ENCODE measurements at places on chromosomes 13 and 19. TPM values are rescaled to one million over a fixed set of nuclear protein-coding genes. Genes with fewer than 3 reads are reported as not detected.
A peak's percentile ranks its signal among the peaks of the same experiment; 100 is the strongest.

The RNF225 gene
- not detected for total RNA-seq

The MYBPC2 gene
- total RNA-seq = not detected

DNA sequence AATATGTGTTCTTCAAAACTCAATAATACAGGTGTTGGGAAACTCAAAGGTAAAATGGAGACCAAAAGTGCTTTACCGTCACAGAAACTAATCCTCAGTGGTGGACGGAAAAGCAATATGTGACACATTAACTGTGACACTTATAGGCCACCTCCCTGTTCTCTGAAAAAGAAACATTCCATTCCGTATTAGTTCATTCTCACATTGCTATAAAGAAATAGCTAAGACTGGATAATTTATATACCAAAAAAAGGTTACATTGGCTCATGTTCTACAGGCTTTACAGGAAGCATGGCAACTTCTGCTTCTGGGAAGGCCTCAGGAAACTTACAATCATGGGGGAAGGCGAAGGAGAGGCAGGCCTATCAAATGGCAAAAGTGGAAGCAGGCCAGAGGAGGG is 435.3 kb upstream of the HTR2A start:
- no peaks in the 10 kb centered on the region for H3K4me1 ChIP-seq
- H3K27ac ChIP-seq = no peak overlapping the region
- no peaks in the 10 kb centered on the region for H3K27me3 ChIP-seq
- H3K36me3 ChIP-seq = no peaks in the 10 kb centered on the region
- no peak for DNase-seq
- H3K4me3 ChIP-seq = no peak overlapping the region

DNA sequence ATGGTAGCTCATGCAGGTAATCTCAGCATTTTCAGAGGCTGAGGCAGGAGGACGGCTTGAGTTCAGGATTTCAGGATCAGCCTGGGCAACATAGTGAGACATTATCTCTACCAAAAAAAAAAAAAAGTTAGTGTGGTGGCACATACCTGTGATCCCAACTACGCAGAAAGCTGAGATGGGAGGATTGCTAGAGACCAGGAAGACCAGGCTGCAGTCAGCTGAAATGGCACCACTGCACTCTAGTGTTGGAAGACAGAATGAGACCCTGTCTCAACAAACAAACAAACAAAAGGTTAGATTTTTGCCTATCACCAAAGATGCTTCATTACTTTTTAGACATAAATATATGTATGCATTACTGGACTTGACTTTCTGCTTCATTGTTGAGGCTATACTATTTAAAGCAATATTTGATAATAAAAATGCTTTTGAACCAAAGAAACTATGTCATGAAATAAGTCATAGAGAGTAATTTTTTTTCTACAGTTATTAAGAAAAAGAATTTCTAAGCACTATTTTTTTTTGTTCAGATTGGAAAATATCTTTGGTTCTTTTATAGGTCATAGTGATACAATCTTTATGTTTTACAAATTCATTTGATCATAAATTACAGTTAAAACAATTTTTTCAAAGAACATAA is 1180.1 kb upstream of the ATXN8OS start:
- DNase-seq = no peak
- no peak overlapping the region for H3K27ac ChIP-seq
- H3K4me1 ChIP-seq = no peaks in the 10 kb centered on the region
- H3K27me3 ChIP-seq = no peaks in the 10 kb centered on the region
- H3K36me3 ChIP-seq = no peaks in the 10 kb centered on the region

DNA sequence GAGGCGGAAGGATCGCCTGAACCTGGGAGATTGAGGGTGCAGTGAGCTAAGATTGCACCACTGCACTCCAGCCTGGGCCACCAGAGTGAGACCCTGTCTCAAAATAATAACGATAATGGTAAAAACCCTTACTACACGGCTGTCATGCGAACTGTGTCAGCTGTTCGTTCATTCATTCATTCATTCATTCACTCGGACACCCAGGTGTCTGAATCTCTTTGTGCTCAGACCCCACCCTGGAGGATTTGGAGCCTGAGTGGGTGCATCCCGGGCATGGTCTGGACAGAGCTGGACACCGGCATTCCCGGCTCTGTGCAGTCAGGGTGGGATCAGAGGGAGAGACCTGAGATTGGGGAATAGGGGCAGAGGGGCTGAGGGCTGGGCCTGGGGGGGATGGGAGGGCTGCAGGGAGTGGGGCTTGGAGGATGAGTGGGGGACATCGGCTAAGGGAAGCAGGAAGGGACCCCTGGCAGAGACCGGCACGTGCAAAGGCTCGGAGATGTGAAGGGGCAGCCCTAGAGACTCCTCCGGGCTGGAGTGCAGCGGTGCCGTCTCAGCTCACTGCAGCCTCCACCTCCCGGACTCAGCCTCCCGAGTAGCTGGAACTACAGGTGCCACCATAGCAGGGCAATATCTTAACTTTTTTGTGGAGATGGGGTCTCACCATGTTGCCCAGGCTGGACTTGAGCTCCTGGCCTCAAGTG is 31.6 kb upstream of the TCF3 start:
- no peaks in the 10 kb centered on the region for H3K4me1 ChIP-seq
- no peaks in the 10 kb centered on the region for H3K27me3 ChIP-seq
- H3K4me3 ChIP-seq = no peak overlapping the region

DNA sequence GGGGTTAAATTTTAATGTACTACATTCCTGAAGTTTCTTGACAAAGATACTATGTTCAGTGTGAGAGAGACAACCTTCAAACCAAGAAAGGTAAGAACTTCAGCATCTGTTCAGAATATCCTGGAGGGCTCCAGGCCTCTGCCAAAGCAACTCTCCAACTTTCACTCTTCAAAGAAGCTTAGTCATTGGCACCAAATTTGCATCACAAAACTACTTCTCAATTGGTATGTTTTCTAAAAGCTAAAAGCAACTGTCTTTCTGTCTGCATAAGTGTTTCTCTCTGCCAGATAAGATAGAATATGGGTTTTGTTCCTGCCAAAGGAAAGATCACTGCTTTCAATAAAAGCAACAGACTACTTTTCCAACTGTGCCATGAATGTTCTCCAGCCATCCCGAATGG is 187.4 kb downstream of the SUCLA2 start:
- no peak overlapping the region for H3K4me3 ChIP-seq
- H3K36me3 ChIP-seq = no peaks in the 10 kb centered on the region
- no peaks in the 10 kb centered on the region for H3K4me1 ChIP-seq
- H3K27me3 ChIP-seq = no peaks in the 10 kb centered on the region

DNA sequence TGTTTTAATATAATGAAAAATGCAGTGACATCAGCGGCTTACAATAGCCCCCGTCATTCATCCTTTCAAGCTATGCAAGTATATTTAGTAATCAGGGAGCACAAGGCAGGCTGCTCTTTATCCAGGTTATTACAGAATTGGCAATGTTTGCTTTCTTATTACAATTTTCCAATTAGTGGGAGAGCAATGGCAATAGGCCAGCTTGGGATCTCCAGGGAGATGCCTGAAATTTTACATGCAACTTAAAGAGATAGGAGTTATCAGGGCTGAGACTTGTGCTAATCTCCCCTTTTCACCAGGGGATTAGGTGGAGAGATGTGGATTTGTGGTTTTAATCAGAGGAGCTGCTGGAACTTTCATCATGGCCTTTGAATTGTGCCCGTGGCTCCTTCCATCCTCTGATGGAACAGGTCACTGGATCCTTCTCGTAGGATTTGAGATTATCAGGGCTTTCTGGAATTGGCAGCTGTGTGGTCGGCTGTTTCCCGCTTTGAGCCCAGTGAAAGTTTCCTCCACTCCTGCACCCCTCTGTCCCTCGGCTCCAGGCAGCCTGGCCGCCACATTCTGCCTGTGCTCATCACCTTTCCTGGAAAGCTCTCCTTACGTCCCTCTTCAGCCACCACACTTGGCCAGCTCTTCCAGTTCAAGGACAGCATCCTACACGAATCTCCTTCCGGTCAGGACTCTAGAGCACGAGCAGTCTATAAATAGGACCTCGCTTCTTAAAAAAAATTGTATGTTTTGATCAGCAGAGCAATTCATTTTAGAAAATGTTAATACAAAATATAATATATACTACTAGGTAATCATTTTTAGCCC is 47.0 kb downstream of the CBY2 start:
- no peaks in the 10 kb centered on the region for H3K36me3 ChIP-seq
- no peak overlapping the region for H3K4me3 ChIP-seq
- no peaks in the 10 kb centered on the region for H3K27me3 ChIP-seq
- no peaks in the 10 kb centered on the region for H3K4me1 ChIP-seq

DNA sequence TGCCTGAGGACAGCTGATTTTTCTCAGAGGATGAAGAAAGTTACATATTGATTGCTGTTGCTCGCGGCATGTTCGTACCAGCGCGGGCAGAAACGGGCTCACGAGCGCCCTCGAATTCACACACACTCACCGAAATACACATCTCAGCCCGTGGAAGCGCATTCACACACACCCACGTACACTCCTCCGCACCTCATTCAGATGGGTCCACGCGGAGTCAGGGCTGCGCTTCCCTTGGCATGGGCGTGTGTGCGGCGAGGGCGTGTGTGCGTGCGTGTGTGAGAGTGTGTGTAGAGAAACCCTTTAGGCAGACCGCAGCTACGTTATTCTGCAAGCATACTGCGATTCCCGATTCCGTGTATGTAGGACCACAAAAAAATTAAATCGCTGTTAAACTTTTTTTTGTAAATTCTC is 2.1 kb upstream of the PCDH17 start:
- H3K4me3 ChIP-seq = peak overlapping the region; percentile 54
- no peak overlapping the region for H3K27ac ChIP-seq
- no peak for DNase-seq
- no peaks in the 10 kb centered on the region for H3K4me1 ChIP-seq

GRCh38 chr13:100148422-100148821 is 59.5 kb downstream of the PCCA start:
- H3K4me3 ChIP-seq = no peak overlapping the region
- H3K27ac ChIP-seq = no peak overlapping the region
- no peak for DNase-seq
- H3K36me3 ChIP-seq = peaks cover 6% of the 10 kb centered on the region
- H3K27me3 ChIP-seq = no peaks in the 10 kb centered on the region

DNA sequence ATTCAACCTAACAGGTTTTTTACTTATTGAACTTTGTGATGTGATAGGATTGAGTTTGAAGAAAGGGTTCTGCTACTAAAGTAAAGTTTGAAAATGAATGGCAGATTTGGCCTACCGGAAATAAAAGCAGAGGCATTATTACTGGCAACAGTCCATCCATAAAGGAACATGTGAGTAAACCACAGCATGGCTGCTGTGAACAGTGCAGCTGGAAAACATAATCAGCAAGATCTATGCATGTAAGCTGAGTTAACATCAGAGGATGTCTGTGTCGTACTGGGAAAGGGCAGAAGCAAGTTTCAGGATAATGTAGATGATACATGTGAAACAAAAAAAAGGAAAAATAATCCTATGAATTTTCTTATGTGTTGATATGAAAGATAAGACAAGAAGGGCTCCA is 87.6 kb downstream of the CYSLTR2 start:
- peaks cover 23% of the 10 kb centered on the region for H3K4me1 ChIP-seq
- H3K27ac ChIP-seq = no peak overlapping the region
- no peak for DNase-seq
- no peak overlapping the region for H3K4me3 ChIP-seq
- H3K27me3 ChIP-seq = no peaks in the 10 kb centered on the region

DNA sequence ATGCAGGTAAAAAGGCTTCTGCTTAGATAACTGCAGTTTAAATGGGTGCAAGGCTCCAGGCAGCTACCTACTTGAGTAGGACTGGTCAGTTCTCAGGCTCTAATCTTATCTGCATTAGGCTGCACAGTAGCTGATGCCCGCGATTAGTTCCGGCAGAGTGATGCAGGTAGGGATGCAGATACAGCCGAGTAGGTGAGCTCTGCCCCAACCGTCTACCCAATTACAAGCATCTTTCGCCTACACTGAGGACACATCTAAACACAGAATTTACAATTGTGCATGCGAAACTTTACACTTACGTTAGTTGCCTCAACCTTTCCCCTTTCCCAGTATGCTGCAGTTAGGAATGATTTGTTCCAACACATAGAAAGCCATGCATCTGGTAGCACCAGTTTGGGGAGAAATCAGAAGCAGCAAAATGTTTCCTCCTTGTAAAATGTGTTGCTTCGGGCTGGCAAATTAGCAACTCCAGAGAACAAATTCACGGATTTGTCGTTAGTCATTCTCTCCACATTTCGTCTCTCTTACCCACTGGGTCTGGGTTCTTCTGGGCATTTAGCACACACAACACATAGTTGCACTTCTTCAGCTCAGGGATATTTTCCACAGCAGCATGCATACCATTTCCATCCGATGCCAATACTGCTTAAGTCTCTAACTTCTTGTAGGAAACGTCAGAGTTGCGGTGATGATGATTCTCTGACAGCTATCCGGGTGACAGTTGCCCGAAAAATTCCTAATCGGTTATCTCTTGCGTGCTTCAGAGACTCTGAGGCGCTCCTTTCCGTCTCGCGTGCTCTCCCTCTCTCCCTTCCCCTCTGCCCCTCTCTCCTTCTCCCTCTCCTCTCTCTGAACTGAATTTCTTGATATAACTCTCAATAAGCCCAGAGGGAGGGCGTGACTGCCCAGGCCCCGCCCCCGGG is at the start of gene PCDH9:
Gene PCDH9, minus strand, starts transcription at position 856 of the 923 bp plus-strand sequence. CDS start 1,896 bp downstream, outside the sequence.
- H3K27ac ChIP-seq = peak within 1 kb of the TSS; percentile 90
- peak within 1 kb of the TSS; percentile 74 for H3K4me3 ChIP-seq
- no peak for DNase-seq
- H3K36me3 ChIP-seq = no peaks in the 10 kb centered on the region
- no peaks in the 10 kb centered on the region for H3K27me3 ChIP-seq
- H3K4me1 ChIP-seq = peaks cover 31% of the 10 kb centered on the region

DNA sequence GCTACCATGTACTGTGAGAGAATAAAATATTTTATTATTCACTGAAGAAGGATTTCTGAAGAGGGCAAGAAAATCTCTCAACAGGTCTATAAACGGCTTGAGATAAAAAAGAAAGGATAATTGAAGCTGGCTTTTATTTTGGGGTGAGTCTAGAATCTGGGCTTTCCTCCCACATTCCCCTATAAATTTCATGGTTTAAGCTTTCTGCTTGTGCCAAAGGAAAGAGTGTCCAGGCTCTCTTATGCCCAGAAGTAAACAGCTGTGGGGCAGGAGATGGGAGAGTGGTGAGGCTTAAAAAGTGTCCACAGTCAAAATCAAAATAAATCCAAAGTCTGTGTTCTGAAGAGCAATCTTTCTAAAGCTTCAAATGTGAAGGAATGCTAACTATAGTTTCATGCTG is 942.2 kb upstream of the MIR17HG start:
- no peaks in the 10 kb centered on the region for H3K27me3 ChIP-seq
- no peaks in the 10 kb centered on the region for H3K36me3 ChIP-seq
- DNase-seq = no peak
- no peak overlapping the region for H3K4me3 ChIP-seq
- H3K4me1 ChIP-seq = no peaks in the 10 kb centered on the region

The RFPL4AL1 gene
- total RNA-seq = not detected

- DNase-seq = no peak
- no peaks in the 10 kb centered on the region for H3K4me1 ChIP-seq
- no peaks in the 10 kb centered on the region for H3K27me3 ChIP-seq
- H3K4me3 ChIP-seq = no peak overlapping the region
Observed at GRCh38 chr19:35069696-35070095, 28.2 kb downstream of the HPN start.

GRCh38 chr13:51999510-51999911 is 11.7 kb downstream of the ATP7B start:
- no peaks in the 10 kb centered on the region for H3K27me3 ChIP-seq
- no peak overlapping the region for H3K4me3 ChIP-seq
- no peaks in the 10 kb centered on the region for H3K36me3 ChIP-seq
- DNase-seq = peak; percentile 68
- H3K27ac ChIP-seq = peak overlapping the region; percentile 52
- H3K4me1 ChIP-seq = peaks cover 30% of the 10 kb centered on the region

Data from right atrium auricular region (tissue), 2 donors.